ENCODE measurements at places on chromosomes 7 and 10.

DNA sequence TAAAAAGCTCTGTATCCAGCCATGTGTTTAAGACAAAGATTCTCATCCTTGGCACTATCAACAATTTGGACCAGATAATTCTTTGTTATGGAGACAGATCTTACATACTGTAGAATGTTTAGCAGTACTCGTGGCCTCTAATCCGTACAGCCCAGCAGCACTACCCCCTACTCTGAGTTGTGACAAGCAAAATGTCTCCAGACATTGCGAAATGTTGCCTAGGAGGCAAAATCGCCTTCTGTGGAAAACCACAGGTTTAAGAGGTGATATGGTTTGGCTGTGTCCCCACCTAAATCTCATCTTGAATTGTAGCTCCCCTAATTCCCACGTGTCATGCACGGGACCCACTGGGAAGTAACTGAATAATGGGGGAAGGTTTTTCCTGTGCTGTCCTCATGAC is 186.7 kb downstream of the CHCHD3 start:
- no peak for DNase-seq

DNA sequence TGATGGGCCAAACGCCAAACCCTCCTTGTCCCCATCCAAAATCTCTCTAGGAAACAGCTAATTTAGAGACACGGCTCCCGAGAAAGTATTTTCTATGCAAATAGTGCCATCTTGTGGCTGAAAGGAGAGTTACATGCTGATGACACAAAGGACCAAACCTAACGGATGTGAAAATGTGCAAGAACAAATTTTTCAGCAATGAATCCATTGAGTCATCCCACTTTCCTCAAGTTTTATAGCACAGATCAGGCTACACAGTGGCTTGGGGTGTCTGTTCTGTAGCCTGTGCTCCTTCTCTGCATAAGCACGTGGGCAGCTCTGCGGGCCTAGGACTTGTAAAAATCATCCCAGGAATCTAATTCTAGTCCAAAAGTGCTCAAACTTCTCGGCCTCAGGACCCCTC is 154.8 kb upstream of the PRR15 start:
- DNase-seq, result no peak

DNA sequence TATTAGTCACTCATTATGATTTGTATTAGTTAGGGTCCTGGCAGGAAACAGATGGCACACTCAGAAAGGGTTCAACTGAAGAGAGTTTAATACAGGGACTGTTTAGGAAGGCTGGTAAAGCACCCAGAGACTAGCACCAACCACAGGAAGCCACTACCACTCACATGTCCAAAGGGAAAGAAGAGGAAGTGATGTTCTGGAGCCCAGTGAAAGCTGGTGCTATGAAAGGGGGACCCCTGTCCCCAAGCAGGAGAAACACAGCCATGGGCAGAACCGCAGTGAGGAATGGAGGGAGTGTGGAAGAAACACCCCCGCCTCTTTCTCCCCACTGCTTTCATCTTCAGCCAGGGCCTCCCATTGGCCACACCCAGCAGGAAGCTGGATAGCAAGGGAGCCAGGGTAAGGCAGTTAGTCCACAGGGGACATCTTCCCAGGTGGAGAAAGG is 3.2 kb upstream of the VSIR start:
- no peak for DNase-seq

- no peak for DNase-seq
Observed at GRCh38 chr7:98805956-98806838, 63.6 kb downstream of the TMEM130 start.

DNA sequence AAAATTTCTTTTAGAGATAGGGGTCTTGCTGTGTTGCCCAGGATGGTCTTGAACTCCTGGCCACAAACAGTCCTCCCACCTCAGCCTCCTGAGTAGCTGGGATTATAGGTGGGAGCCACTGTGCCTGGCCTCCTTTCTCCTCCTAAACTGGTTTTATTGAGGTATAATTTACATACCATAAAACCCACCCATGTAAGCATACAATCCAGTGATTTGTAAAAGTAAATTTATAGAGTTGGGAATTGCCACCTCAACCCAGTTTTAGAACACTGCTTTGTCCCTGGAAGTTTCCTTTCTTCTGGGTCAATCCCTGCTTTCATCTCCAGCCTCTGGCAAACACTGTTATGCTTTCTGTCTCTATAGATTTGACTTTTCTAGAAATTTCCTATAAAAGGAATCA is 49.0 kb downstream of the CNNM2 start:
- DNase-seq, result no peak

GRCh38 chr7:29488977-29489376 is 74.7 kb upstream of the PRR15 start:
- DNase-seq, result no peak

GRCh38 chr7:83879063-83879462 is 230.1 kb upstream of the SEMA3E start:
- DNase-seq, result no peak

DNA sequence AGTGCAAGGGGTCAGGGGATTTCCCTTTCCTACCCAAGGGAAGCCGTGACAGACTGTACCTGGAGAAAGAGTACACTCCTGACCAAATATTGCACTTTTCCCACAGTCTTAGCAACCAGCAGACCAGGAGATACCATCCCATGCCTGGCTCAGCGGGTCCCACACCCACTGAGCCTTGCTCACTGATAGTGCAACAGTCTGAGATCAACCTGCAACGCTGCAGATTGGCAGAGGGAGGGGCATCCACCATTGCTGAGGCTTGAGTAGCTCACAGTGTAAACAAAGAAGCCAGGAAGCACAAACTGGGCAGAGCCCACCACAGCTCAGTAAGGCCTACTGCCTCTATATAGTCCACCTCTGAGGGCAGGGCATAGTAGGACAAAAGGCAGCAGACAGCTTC is 53.9 kb downstream of the PIK3CG start:
- no peak for DNase-seq

DNA sequence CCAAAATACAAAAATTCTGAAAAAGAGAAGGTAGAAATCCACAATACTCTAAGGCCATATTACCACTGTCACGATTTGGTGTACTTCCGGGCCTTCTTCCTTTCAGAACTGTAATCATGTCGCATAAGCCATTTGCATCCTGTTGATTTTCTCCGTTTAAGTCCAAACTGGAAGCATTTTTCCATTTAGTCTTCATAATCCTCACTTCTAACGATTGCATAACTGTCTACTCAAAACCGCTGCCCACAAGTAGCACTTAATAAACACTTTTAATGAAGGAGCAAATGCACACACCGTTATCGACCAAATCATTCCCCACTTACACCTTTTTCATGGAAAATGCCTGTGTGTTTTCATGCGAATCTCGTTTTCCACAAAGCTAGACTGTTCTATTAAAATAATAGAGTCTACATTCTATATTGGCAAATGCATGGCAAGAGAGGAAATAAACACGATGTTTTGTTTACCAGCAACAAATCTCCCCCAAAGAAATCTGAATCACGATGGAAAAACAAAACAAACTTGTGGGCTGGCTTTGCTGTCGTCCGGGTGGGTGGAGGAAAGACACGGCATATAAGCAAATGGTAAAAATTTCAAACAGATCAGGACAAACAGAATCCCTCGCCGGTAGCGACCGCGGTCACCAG is 1.0 kb downstream of the ATE1 start:
- DNase-seq, result no peak

DNA sequence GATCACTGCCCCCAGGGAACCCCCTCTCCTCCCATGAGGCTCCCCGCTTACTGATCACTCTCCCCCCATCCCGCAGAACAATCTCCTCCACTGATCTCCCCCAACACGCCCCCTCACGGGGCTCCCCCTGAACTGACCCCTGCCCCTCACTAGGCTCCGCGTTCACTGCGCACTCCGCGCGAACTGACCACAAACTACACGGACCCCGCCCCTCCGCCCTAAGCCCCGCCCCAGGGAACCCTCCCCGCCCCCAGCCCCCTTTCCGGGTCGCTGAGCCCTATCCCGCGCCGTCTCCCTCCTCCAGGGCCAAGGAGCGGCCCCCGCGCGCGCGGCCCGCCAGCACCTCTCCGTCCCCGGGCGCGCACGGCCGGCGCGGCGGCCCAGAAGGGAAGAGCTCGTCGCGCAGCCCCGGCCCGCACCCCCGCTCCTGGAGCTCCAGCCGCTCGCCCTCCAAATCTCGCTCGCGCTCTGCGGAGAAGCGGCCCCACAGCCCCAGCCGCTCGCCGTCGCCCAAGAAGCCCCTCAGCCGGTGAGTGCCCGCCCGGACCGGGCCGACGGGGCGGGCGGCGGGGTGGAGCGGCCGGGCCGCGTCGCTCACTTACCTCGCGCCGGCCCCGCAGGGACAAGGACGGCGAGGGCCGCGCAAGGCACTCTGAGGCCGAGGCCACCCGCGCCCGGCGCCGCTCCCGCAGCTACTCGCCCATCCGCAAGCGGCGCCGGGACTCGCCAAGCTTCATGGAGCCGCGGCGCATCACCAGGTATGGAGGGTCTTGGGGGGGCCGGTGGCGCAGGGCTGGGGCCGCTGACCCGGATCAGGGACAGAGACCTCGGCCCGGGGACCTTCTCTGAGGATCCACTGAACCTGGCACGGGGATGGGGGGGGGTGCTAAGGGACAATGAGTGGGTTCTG is 19.9 kb upstream of the HSPB1 start:
- no peak for DNase-seq
